ENCODE measurements at places on chromosomes 12 and 14. TPM values are rescaled to one million over a fixed set of nuclear protein-coding genes. Genes with fewer than 3 reads are reported as not detected.

ABCD2 gene
- total RNA-seq: under 0.01 TPM

SLC41A2 gene
- 152 TPM for total RNA-seq

SPIC gene
- total RNA-seq: not detected

- no peak for DNase-seq
Measured at GRCh38 chr14:105144666-105145380, 23.8 kb downstream of the JAG2 start.

DNA sequence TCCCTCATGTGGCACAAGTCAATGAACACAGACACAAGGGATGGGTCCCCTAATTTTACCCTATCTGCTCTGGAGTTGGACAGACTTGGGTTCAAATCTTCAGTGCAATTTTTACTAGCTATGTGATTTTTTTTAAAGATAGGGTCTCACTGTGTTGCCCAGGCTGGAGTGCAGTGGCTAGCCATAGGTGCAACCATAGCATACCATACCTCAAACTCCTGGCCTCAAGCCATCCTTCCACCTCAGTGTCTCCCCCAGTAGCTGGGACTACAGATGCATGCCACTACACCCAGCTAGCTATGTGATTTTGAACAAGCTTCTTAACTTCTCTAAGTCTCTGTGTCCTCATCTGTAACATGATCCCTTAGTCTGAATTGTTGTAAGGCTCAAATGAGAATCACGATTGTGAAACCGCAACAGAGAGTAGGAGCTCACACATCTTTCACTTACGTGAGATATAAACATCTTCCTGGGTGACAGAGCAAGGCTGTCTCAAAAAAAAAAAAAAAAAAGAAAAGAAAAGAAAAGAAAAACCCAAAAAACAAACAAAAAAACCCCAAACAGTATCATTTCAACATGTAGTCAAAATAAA is 4.7 kb downstream of the CALCOCO1 start:
- DNase-seq: no peak

- DNase-seq: no peak
Measured at GRCh38 chr14:101573289-101573688, 12.0 kb downstream of the DIO3 start.

DNA sequence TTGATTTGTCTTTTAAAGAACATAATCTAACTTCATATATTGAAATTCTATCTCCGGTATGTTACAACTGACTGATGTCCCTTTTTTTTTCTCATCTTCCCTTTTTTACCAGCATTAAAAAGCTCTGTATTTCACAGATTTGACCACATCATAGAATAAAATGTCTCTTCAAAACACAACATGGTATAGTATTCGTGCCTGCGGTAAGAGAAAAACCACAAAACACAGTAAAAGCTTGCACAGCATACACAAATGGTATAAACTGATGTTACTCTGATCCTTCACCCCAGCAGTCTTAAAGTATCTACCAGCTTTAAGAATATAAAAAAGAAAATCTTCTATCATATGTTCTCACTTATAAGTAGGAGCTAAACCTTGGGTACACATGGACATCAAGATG is 83.4 kb downstream of the HECTD1 start:
- no peak for DNase-seq

- DNase-seq: no peak
Measured at GRCh38 chr14:105091054-105091516, 25.9 kb upstream of the GPR132 start.

DNA sequence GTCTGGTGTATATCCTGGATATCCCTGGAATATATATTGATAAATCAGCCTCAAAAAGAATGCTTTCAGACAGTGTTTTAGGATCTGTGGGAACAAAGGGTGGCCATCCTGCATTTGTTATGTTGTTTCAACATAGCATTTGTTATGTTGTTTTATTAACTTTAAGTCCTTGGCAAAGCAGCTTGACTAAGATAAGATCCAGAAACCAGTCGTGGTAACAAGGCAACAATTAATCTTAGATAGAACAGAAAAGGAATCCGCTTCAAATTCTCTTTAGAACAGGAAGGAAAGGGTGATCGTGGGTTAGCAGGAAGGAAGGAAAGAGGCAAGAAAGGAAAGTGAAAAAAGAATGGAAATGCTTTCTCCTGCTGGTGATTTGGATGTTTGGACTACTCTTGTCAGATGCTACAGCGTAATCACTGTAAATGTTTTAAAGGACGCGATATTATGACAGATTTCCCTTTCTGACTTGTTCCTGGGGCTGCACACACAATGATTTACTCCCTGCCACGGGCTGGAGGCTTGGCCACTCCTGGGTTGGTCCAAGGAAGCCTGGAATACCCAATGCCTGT is 443.3 kb downstream of the DPF3 start:
- no peak for DNase-seq

DNA sequence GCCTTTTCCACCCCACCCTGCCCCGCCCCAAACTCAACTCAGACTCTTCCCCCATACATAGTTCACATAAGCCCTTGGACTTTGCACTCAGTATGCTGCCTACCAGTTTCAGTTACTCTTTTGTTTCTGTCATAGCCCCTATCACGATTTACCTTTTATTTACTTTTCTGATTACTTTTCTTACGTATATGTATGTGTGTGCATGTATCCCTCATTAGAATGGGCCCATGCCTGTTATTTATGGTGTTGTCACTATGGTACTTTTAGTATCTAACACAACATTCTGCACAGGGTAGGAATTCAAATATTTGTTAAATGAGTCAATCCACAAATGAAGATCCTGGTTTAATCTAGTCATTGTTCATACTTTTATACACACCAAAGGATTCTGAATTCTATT is 16.5 kb upstream of the LUM start:
- DNase-seq: peak; percentile 82

- no peak for DNase-seq
Measured at GRCh38 chr14:75188520-75189268, 12.3 kb upstream of the TMED10 start.

DNA sequence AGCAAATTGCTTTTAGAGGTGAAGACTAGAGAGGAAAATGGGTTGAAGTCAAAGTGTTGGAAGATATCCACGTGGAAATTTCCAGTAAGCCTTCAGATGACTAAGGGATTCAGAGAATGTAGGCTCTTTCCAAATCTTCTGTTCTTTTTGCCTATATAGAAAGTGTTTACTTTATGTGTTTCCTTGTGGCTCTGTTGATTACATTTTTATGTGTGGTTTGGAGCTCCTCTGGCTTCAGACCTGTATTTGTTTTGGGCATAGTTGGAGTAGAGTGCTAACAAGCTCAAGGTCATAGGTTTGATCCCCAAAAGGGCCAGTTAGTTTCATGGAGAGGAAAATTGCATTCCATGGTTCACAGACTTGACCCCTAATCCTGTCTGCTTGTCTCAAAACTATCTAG is 91.9 kb downstream of the IGF1 start:
- DNase-seq: no peak

GRCh38 chr12:55818886-55819285 is 1.0 kb downstream of the ORMDL2 start:
- DNase-seq: no peak

DNA sequence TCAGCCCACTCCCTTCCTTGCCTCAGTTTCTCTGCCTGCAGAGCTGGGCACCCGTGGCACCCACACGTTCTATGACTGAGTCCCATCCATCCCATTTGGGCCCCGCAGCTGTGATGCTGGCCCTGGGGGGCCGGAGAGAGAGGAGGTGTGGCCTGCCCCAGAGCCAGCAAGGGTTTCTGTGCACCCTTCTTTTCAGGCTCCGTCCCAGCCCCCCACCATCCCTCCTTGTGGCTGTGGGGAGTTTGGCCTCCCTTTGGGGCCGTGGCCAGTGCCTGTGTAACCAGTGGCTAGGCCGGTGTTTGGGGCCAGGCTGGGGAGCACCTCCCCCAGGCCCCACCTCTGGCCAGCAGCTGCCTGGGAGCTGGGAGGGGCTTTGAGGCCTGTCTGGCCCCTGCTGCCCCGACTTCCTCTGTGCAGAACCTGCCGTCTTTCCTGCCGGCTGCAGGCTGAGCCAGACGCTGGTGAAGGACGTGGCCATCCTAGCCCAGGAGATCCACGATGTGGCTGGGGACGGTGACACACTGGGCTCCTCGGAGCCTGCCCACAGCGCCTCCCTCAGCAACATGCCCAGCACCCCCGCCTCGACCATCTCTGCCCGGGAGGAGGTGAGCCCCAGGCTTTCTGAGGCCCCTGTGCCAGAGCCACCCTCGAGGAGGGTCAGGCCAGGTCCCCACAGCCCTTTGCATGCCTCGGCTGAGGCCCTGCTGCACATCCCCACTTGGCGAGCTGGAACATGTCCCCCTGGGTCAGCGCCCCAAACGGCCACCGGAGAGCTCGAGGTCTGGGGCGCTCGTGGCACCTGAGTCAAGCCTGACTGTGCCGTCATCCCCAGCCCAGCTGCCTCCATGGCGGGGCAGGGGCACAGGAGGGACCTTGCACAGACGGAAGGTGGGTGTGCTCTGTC is 27.7 kb downstream of the CEP170B start:
- DNase-seq: no peak

GRCh38 chr14:63448841-63449240 is 94.3 kb downstream of the PPP2R5E start:
- DNase-seq: no peak

GRCh38 chr12:28223025-28223554 is 32.8 kb downstream of the CCDC91 start:
- no peak for DNase-seq
